ENCODE measurements at places on chromosomes 16 and 17.

GRCh38 chr17:79997011-79997660 lies 38.5 kb downstream of the TBC1D16 start:
- peak; percentile 85 for DNase-seq

DNA sequence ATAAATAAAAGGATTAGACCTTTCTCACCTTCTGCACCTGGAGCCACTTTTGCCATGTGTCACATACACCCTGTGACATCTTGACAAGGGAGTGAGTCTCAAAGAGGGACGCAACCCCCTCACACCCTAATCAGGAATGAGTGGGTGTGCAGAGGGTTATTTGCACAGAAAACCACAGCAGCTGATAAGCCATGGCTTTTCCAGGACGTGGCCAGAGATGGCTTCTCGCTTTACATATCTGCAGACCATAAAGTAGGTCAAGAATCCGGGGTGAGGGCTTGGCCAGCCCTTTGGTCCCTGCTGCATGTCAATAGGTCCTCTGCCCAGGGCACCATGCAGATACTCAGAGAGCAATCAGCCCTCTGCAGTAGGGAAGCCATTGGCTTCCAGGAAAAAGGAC lies 2.4 kb upstream of the CD300LF start:
- no peak for DNase-seq

- no peak for DNase-seq
Observed at GRCh38 chr17:930258-930657, 49.3 kb downstream of the NXN start.

DNA sequence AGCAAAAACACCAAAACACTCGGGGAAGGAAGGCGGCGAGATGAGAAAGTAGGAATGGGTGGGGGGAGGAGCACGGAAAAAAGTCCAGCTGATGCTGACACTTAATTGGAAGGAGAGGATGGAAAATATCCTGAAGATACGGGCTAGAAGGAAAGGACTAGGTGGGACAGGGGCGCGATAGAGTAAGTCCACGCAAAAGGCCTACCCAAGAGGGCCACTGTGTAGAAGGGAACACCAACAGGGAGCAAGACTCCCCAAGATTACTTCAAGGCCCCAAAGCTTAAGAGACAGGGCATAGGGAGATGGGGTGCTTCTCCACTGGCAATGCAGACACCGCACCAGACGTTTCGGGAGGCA lies 736 bp downstream of the APPBP2 start:
- no peak for DNase-seq

DNA sequence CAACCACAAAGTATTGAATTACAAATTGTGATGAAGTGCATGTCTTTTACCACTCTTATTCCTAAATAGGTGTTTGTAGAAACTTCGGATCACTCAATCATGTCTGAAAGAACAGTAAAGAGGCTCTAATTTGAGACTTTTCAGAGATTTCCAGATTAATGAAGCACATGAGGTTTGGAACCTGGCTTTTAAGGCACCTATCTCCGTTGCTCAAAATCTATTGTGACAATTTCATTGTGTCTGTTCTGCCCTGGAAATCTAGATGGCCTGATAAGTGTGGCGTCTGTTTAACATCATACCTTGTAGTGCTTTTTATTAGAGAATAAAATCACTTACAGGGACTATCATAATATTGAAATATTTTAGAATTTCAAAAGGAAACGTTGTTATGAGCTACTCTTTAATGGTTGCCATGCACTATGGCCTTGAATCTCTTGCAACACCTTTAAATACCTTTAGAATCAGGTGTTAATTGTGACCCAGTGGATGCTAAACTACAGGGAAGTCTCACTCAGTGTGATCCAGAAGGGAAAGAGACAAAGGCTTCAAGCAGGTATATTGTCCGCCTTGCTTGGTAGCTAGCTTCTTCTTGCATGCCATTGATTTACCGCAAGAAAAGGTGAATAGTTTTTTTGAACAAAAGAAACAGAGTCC lies 210.3 kb downstream of the CNTNAP4 start:
- no peak for DNase-seq

- DNase-seq, result no peak
Observed at GRCh38 chr17:57570724-57571344, 174.3 kb downstream of the CCDC182 start.

DNA sequence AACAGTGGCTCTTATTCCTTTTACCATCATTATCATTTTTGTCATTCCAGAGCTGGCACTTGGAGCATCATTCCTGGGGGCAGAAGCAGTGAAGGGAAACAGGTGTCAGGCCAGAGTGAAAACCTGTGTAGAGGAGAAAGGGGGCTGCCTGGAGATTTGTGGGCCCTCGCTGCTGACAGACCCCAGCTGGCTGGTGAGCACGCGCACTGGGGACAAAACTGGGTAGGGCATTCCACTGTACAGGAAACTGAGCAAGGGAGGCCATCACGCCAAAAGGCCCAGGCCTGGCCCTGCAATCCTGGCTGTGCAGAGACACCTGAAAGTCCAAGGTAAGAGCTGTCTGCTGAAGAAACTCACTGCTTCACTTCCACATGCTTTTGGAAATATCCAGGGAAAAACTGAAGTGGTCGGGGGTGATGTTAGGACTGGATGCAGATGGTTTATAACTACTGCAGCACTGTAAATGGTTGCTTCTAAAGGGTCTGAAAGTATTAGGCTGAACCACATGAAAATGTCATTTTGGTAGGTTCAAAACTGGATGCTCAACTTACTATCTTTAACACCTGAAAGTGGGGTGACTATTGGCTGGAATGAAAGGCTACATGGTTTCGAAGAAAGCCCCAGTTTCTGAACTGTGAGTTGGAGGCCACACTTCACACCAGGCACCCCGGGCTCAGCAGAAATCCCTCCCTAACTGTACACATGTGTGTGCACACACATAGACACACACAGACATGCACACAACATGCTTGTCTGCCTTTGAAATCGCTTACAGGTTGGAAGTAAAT lies 225.0 kb downstream of the C16orf78 start:
- DNase-seq, result no peak

- no peak for DNase-seq
Observed at GRCh38 chr16:57787519-57787905, 14.8 kb downstream of the KIFC3 start.

- DNase-seq, result no peak
Observed at GRCh38 chr17:10612957-10613744, 44.0 kb downstream of the MYH3 start.

GRCh38 chr16:80200079-80200478 lies 340.7 kb upstream of the DYNLRB2 start:
- DNase-seq, result no peak

DNA sequence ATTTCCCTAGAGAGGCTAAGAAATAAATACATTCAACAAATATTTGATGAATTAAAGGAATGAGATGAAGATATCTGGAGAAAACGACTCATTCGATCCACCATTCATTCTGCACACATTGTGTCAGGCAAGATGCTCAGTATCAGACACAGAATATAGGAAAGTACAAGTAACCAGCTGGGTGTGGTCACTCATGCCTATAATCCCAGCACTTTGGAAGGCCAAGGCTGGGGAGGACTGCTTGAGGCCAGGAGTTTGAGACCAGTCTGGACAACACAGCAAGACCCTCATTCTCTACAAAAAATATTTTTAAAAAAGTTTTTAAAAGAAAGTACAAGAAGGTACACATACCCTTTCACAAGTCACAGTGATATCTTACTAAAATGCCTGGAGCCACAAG lies 42.3 kb downstream of the CRLF3 start:
- no peak for DNase-seq

DNA sequence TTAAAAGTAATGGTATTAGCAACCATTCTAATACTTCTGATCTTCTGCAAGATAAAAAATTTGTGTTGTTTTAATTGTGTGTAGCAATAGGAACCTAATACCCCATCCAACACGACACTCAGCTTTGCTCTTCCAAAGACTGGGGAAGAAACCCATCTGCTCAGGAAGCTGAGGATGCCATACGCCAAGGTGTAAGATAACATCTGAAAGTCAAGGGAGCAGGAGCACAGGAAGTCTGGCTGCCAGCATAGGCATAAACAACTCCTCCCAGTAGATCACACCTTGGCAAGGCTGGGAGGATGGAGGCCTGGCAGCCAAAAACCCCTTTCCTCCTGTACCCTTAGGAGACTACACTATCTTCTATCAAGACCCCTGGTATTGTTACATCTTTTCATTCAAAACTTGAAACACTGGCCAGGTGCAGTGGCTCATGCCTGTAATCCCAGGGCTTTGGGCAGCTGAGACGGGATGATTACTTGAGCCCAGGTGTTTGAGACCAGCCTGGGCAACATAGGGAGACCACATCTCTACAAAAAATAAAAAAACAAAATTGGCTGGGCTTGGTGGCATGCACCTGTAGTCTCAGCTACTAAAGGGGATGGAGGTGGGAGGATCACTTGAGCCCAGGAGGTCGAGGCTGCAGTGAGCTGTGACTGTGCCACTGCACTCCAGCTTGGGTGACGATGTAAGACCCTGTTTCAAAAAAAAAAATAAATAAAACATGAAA lies 5.7 kb upstream of the SPHK1 start:
- no peak for DNase-seq

DNA sequence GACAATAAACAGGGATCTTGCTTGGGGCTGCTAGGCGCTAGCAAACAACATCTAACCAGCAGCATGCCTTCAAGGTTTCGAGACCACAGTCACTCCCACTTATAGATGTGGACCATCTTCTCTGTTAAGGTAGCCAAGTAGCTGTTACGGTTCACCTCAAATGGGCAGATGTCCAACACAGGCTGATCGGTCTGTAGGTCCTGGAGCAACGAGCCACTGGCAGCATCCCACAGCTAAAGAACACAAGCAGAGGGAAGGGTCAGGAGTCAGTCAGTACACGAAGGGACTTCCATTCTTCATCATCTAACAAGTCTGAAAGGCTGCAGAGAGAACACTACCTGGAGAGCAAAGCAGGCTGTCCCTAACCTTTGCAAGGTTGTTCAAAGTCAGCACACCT lies 16.9 kb upstream of the GLG1 start:
- no peak for DNase-seq

- DNase-seq, result no peak
Observed at GRCh38 chr17:4497101-4497824, 1.4 kb upstream of the SPNS2 start.

- no peak for DNase-seq
Observed at GRCh38 chr17:75626496-75627038, 6.7 kb upstream of the SMIM5 start.

GRCh38 chr16:79988089-79988488 lies 387.6 kb upstream of the MAF start:
- no peak for DNase-seq

DNA sequence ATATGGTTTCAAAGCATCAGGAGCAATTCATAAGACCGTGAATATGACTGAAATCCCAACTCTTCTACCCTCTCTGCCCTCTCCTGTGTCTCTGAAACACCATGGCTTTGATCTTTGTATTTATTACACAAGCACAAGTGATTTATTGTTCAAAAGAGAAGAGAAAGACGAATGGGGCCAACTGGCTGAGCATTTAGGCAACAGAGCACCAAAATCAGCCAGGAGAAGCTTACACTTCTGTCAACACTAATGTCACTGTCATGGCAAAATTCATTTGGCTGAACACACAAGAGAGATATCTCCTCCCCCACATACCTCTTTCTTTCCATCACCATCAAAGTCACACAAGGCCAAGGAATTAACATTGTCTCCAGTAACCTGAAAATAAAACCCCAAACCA lies 9.3 kb downstream of the BBS2 start:
- no peak for DNase-seq

GRCh38 chr16:17219991-17220390 lies 250.8 kb downstream of the XYLT1 start:
- DNase-seq, result no peak

GRCh38 chr17:39915559-39915958 lies 2.9 kb downstream of the GSDMB start:
- DNase-seq, result no peak

DNA sequence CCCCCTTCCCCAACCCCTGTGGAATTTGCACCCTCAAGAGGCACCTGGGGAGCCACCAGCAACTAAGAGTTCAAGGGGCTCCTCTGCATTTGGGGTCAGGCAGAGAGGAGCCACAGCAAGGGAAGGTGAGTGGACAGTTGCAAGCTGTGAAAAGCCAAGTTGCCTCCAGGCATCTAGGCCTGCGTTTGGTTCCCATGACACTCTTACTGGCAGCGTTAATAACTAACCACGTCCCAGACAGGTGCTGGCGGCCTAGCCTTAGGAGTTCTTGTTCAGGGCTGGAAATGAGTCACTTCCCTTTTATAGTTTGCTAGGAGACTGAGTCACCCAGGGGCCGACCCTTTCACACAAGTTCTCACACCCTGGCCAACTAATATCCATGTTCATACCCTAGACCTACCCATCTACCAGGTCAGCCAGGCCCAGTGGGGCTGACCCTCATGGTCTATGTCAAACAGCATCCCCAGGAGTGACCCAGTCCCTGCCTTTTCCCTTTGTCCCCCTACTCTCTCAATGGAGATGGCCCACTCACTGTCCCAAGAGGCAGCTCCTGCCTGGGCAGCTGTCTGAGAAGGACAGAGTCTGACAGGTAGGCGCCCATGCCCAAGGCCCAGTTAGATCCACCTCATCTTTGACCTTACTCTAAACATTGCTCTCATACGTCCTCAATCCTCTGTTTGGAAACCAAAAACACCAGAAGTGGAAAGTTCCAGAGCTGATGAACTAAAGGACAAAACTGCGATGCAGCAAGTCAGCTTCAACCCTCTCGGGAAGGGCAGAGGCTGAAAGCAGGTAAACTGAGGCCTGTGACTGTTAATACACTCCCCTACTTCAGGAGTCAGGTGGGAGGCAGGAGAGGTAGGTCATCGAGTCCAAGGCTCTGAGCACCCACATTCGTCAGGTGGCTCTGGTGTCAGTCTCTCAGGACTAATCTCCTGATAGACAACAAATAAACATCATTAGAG lies 300.6 kb downstream of the SOX9 start:
- peak; percentile 41 for DNase-seq

All from GDM1 (cell line).